ENCODE measurements at places on chromosomes 16 and 17.
A peak's percentile ranks its signal among the peaks of the same experiment; 100 is the strongest.

- no peak for DNase-seq
Measured at GRCh38 chr17:63069245-63069644, 103.2 kb downstream of the TANC2 start.

DNA sequence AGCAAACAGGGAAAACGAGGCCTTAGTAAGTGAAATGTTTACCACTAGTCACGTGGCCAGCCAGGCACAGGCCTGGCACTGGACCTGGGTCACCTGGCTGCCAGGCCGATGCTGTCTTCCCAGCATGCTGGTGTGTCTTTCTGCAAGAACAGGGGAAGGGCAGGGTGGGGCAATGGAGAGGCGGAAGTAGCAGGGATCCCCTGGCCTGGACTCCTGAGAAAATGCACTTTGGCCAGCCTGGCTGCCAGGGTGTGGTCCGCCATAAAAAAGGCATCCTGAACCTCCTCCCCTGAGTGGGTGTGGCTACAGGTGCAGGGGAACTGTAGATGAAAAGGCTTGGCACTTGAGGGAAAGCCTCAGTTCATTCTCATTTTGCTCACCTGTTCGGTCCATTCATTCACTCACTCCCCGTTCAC, 1.0 kb upstream of the ANKRD40CL start:
- no peak for DNase-seq

DNA sequence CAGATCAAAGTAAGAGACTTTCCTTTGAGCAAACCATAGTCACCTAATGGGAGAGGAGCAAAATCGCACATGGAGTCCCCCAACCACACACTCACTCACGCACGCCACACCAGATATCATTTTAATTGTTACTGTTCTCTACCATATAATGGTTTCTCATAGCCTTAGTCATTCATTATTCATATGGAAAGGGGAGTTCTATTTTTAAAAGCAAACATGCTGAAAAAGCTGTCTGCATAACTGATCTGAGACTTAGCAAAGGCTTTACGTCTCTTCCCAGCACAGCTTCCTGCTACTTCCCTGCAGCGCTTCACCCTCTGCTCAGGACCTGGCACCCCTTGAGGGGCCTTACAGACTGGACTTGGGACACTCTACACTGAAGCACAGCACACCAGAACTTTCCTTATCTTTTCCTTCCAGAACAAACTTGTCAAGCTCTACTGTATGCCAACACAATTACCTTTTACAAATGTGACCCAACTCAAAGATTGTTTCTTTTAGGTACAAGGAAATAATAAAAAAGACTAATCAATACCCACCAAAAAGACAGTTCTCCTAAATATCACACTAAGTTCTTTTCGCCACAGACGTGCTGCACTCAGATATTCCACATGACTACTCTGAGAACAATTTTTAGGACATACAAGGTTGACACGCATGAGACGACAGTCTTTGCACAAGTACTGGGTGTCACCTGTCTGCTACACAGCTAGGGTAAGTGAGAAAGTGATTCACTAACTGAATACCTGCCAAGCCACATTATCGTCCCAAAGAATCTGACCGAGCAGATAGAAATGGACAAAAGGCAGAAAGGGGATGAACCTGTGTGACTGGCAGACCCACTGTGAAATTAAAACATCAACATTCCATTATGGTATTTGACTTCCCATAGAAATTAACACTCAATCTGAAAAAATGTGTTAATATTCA, 21.5 kb downstream of the SRP68 start:
- DNase-seq, result no peak

GRCh38 chr17:45246861-45247428, 14.9 kb downstream of the SPATA32 start:
- peak; percentile 77 for DNase-seq

DNA sequence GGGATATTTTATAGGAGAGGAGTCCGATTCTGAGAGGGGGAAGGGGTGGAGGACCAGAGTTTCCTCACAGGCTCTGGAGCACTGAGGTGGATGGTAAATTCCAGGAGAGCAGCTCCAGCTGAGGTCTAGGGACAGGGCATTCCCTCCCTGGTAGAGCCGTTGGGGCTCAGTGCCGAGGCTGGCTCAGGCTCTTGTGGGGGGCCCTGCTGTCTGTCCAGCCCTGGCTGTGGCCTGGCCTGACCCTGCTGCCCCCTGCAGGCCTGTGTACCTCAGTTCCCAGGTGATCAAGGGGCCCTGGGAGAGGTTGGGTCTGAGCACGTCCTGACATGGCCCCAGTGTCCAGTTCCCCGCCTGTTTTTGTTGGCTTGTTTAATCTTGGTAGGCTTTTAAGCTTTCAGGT, 16.8 kb downstream of the ZNF750 start:
- no peak for DNase-seq

- DNase-seq, result no peak
Measured at GRCh38 chr16:21980032-21980431, 20.9 kb downstream of the PDZD9 start.

- no peak for DNase-seq
Measured at GRCh38 chr17:64781810-64782555, 119.9 kb upstream of the SMURF2 start.

DNA sequence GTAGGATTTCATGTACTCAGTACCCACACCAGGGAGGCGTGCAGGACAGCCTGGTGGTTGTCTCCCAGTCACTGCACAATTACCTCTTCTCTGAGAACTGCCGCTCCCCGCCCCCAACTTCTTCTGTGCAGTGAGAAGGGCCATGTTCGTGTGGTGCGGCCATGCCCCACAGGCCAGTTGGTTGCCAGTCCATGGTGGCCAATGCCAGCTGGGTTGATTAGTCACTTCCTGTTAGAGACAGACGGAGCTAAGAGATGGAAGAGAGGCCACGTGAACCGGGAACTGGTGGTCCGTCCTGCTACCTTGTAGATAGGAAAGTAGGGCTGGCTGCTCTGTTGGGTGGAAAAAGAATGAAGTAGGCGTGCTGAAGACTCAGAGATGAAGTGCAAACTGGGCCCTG, 206.5 kb downstream of the ABCC12 start:
- no peak for DNase-seq

Measured in nephron progenitor cell (in vitro differentiated cells).